AG10803 (cell line): ENCODE measurements at places on chromosomes 3 and 15.

- DNase-seq, result no peak
These were observed 99.9 kb upstream of the PLSCR4 start for GRCh38 chr3:146350852-146351251.

GRCh38 chr3:77158730-77159581 is 119.1 kb downstream of the ROBO2 start:
- DNase-seq, result no peak

- DNase-seq, result peak; percentile 92
These were observed 101.1 kb upstream of the CCNL1 start for GRCh38 chr3:157261000-157261399.

DNA sequence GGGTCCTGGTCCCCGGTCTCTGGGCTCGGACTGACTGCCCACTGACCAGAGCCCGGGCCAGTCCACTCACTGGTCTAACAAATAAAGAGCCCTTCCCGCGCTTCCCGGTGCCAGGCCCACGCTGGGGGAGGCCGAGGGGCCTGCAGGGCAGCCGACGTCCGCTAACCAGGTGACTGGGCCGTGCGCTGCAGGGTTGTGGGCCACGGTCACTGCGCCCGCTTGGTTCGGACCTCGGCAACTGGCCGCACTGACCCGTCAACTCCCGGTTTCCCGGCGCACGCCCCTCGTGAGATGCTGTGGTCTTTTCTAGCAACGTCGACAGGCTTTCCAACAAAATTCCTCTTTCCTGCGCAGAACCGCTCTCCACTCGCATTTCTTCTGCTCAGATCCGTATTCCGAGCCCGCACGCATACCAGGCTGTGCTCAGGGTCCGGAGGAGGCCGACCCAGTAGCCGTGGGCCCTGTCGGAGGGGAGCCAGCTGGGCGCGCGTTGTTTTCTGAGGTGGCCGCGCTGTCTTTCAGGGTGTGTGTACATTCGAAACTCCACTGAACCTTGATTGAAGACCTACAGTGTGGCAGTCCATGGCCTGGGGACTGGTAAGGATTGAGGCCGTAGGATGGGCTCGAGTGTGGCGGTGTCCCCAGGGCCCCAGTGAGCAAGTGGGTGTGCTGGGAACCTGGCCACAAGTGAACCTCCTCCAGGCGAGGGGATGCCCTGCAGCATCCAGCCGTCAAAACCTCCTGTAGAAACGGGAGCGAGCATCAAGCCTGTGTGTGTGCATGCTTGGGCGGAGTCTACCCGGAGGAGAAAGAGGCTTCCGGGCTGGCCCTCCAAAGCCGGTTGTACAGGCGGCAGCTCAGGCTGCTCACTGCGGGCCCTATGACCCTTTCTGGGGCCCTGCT is 875 bp upstream of the NT5DC2 start:
- DNase-seq, result peak; percentile 18

GRCh38 chr3:12975748-12976522 is 97.3 kb downstream of the IQSEC1 start:
- no peak for DNase-seq

- DNase-seq, result peak; percentile 50
These were observed 1.0 kb upstream of the ARIH1 start for GRCh38 chr15:72472992-72473610.

DNA sequence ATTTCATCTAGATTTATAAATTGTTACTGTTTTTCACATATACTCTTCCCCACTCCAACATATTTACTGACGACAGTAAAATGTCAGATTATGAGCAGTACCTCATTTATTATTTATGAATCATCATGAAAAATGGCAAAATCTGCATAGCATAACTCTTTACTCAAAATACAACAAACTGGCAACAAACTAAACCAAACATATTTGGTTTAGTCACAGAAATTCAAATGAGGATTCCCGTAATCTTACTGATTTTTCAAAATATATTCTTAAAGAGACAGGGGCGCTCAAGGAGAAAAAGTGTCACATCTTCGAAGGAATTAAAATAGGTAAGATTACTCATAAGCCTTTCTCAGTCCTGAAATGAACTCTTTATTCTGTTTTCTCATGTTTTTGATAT is 3.0 kb upstream of the GPR87 start:
- DNase-seq, result peak; percentile 28

DNA sequence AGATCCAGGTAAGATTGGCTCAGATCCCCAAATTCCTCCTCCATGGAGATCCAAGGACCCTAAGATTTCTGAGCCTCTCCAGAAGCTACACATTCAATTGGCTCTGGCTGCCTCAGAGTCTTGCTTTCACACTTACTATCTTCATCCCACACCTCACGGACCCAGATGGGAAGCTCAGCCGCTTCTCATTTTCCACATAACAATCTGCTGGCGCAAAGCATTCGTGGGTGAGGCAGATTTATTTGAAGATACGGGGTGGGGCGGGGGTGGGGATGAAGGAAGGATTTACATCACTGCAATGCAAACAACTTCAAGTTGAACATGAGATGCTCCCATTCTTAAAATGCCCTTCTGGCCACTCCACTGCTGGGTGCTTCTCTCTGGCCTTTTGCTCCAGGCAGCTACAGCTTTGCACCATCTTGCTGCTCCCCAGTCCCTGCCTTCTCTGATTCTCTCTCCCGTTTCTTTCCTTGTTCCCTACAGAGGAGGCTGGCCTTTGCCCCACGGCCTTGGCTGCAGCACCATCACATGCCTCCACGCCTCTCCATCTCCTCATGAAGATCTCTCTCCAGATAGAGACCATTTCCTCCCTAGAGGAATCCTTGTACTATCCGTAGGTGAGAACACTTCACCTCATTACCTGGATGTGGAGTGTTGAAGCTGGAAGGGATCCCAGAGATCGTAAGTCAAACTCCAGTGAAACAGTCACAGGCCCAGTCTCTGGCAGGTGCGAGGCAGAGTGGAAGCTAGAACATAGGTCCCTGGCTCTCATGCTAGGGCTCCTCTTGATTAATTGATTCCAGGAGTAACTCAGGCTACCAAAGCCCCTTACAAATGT is 175.9 kb downstream of the RPLP1 start:
- DNase-seq, result no peak

GRCh38 chr3:4741106-4741403 is 238.2 kb upstream of the BHLHE40 start:
- no peak for DNase-seq

DNA sequence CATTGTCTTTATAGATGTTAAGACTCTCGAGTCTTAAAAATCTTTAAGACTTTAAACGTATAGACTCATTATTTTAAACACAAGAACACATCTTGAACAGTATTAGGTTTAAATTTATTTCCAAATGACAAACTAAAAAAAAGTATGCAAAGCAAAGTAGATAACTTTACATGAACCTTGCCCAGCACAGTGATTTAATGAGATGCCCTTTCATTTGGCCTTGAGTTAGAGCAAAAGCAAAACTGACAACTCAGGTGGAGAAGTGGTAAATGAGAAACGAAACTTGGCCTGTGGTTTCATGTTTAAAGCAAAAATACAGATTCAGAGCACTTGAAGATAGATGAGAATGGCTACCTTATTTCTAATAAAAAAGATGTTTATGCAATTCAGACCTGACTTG is 8.6 kb downstream of the GPR15 start:
- no peak for DNase-seq

- DNase-seq, result no peak
These were observed 13.1 kb downstream of the ZBTB47 start for GRCh38 chr3:42666577-42666998.

DNA sequence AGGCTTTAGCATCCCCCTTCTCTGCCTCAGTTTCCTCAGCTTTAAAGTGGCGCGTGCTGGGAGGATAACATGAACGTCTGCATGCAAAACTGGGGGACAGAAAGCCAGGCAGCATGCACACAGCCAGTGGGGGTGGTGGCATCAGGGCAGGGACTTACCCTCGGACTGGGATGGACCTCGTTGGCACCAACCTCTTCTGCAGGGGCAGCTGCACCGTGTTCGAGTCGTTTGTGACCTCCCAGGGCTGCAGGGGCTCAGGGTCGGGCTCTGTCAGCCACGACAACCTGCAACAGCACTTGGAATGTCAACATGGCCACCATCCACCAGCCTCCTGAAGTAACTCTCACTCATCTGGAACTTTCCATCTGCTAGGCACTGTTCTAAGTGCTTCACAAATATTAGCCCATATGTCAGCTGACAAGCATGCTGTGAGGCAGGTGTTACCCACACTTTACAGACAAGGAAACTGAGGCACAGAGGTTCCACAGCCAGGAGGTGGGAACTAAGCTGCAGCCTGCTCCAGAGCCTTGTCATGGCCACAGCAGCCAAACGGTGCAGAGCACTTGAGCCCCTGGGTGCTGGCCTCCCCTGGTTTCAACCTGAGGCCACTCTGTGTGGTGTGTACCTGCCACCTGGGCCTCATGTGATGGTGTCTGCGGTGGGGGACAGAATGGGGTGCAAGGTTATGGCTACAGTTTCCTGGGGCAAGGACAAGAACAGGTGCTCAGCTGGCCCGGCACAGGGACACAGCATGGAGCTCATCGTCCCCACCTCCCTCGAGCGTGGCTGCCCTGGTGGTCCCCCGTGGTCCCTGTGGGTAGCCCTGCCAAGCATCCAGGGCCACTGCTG is 6.7 kb downstream of the C3orf22 start:
- no peak for DNase-seq
